CD4-positive, CD25-positive, alpha-beta regulatory T cell (primary cell): ENCODE measurements at places on chromosomes 3 and 15. TPM values are rescaled to one million over a fixed set of nuclear protein-coding genes. Genes with fewer than 3 reads are reported as not detected.
A peak's percentile ranks its signal among the peaks of the same experiment; 100 is the strongest.

GRCh38 chr3:121961283-121961682 is 60.8 kb downstream of the ILDR1 start:
- no peaks in the 10 kb centered on the region for H3K4me1 ChIP-seq
- no peak overlapping the region for H3K27ac ChIP-seq
- DNase-seq = no peak
- no peaks in the 10 kb centered on the region for H3K36me3 ChIP-seq
- no peaks in the 10 kb centered on the region for H3K27me3 ChIP-seq

GRCh38 chr3:143608966-143609365 is 239.3 kb downstream of the SLC9A9 start:
- no peak overlapping the region for H3K27ac ChIP-seq
- H3K4me1 ChIP-seq = no peaks in the 10 kb centered on the region
- no peaks in the 10 kb centered on the region for H3K27me3 ChIP-seq
- no peak for DNase-seq

The RPS17 gene
- 1,597 TPM for polyA plus RNA-seq

The FANCD2OS gene
- not detected for polyA plus RNA-seq

DNA sequence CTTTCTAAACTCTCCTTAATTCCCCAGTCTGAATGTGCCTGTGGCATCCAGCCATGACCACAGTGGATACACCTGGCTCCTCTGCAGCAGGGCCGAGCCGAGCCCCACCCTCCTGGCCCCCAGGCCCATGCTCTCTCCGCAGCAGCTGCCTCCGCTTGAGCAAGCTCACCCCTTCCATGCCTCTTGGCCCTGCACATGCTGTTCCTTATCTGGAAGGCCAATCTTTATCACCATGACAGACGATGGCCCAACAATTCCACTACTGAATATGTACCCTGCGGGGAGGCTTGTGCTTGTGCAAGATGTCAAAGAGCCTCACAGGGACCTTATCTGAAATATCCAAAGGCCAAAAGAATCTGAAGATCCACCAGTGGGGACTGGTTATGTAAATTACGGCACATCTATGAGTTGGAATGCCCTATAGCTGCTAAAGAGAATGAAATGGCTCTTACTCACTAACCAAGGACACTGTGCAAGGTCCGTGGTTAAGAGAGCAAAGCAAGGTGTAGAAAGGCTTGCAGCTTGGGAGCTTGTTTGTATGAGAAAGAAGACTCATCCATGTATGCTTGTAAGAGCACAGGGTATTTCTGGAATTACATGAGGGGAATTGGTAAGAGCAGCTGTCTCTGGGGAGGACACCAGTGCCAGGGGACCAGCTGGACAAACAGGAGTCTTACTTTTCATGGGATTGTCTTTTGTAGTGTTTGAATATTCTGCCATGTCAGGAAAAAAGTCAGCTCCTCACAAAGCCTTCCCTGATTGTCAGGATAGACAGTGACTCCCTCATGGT is 55.2 kb downstream of the WNT7A start:
- no peaks in the 10 kb centered on the region for H3K4me1 ChIP-seq
- H3K36me3 ChIP-seq = no peaks in the 10 kb centered on the region
- no peaks in the 10 kb centered on the region for H3K27me3 ChIP-seq
- no peak overlapping the region for H3K27ac ChIP-seq
- H3K4me3 ChIP-seq = no peak overlapping the region

DNA sequence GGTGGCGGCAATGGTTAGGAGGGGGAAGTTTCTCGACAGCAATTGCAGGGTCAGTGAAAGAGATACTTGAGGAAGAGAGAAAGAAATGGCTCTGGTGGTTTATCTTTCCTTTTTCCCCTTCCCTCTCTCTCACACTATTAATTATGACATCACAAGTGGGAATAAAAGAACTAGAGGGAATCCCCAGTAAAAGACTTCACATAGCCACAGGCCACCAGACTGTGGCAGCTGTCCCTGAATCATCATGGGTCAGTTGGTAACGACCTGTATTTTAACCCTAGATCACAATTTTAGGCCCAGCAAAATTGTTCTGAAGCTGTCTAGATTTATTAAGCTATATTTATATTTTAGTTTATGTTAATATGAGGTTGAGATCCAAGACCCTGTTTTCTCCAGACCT is 40.3 kb downstream of the MBNL1 start:
- peaks cover 76% of the 10 kb centered on the region for H3K4me1 ChIP-seq
- DNase-seq = no peak
- peaks cover 26% of the 10 kb centered on the region for H3K36me3 ChIP-seq
- H3K27me3 ChIP-seq = no peaks in the 10 kb centered on the region
- H3K4me3 ChIP-seq = peak overlapping the region; percentile 58
- H3K27ac ChIP-seq = peak overlapping the region; percentile 74

GRCh38 chr3:53256704-53257055 is 858 bp upstream of the TKT start:
- DNase-seq = no peak
- peaks cover 25% of the 10 kb centered on the region for H3K4me1 ChIP-seq
- no peaks in the 10 kb centered on the region for H3K36me3 ChIP-seq
- H3K27ac ChIP-seq = no peak overlapping the region
- no peak overlapping the region for H3K4me3 ChIP-seq

DNA sequence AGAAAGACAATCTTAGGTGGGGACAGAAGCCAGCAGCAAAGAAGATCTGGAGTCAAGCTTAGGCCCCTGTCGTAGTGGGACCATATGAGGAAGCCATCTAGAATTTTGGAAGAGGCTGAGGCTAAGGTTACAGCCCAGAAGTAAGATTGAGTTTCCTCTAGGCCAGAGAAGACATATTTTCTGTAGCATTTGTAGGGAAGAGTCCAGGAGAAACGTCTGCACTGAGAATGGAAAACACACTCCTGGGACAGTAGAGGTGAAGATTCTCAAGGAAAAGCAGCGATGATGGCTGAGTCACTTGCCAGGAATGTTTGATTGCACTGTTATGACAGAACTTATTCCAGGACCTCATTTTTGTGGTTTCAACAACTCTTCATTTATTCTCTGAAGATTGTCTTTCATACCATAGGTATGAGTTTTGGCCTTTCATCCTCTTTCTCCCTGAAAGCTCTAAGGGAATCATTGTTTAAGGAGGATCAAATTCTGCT is 107.2 kb downstream of the GTPBP8 start:
- H3K27ac ChIP-seq = no peak overlapping the region
- DNase-seq = no peak
- no peaks in the 10 kb centered on the region for H3K27me3 ChIP-seq
- H3K4me3 ChIP-seq = no peak overlapping the region
- no peaks in the 10 kb centered on the region for H3K36me3 ChIP-seq

DNA sequence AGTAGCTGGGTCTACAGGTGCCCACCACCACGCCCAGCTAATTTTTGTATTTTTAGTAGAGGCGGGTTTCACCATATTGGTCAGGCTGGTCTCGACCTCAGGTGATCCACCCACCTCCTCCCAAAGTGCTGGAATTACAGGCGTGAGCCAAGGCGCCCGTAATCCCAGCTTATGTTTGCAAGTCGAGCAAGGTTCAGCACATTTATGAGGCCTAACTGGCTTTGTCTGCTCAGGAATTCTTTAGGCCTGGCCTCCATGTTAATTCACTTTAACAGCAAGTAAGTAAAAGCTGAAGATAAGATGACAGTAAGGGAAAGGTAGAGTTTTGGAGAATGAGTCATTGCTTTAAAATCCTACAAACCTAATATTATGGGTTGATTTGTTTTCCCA is 24.6 kb downstream of the SIDT1 start:
- H3K36me3 ChIP-seq = no peaks in the 10 kb centered on the region
- H3K27ac ChIP-seq = no peak overlapping the region
- H3K27me3 ChIP-seq = no peaks in the 10 kb centered on the region
- no peak overlapping the region for H3K4me3 ChIP-seq

DNA sequence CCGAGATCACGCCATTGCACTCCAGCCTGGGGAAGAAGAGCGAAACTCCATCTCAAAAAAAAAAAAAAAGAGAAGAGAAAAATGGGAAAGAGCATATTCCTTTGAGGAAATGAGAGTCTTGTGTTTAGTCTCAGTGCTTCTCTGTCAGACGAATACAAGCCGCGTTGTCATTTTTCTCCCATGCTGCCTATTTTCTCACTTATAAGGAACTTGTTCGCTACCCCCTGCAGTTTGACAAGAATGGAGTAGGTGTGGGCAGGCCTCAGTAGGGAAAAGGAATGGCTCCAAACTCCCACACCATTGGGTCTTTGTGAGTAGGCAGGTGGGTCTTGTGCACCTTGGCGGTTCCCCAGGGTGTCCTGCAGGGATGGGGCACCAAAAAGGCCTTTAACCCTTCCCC is 6.5 kb downstream of the GPR160 start:
- no peak overlapping the region for H3K4me3 ChIP-seq
- DNase-seq = no peak
- peaks cover 4% of the 10 kb centered on the region for H3K4me1 ChIP-seq
- no peaks in the 10 kb centered on the region for H3K36me3 ChIP-seq

- H3K4me1 ChIP-seq = no peaks in the 10 kb centered on the region
Measured at GRCh38 chr15:35499723-35500122, 46.2 kb downstream of the DPH6 start.

GRCh38 chr3:161393310-161393709 is 22.0 kb upstream of the SPTSSB start:
- no peak overlapping the region for H3K27ac ChIP-seq
- H3K4me1 ChIP-seq = peaks cover 13% of the 10 kb centered on the region
- H3K36me3 ChIP-seq = no peaks in the 10 kb centered on the region
- DNase-seq = no peak

DNA sequence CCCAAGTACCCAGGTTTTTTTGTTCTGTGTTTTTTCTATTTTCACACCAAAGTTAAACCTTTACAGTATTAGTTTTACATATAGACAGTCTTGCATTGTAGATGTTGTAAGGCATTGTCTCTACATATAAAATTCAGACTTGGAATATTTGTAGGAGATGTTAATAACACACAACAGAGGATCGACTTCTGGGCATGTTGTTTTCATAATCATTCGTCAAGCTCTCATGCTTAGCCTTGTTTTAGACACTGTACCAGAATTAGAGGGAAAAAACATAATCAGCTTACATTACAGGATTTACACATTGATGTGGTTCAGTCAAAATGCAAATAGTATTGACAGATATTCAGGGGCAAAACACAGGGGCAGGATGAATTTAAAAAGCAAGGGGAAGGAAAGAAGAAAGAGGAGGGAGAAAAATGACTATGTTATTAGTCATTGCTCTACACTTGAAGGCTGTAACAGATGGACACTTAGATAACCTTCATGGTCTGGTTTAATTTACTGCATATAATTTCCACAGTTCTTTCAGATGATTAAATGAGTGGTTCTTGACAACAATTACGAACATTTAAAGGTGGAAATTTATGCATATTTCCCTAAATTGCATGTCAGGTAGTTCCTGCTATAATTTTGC is 7.5 kb downstream of the CMSS1 start:
- H3K4me3 ChIP-seq = no peak overlapping the region
- no peaks in the 10 kb centered on the region for H3K36me3 ChIP-seq
- H3K27ac ChIP-seq = no peak overlapping the region
- no peaks in the 10 kb centered on the region for H3K27me3 ChIP-seq
- H3K4me1 ChIP-seq = no peaks in the 10 kb centered on the region
- no peak for DNase-seq

The TIMP4 gene
- polyA plus RNA-seq = not detected

The RARRES1 gene
- not detected for polyA plus RNA-seq

DNA sequence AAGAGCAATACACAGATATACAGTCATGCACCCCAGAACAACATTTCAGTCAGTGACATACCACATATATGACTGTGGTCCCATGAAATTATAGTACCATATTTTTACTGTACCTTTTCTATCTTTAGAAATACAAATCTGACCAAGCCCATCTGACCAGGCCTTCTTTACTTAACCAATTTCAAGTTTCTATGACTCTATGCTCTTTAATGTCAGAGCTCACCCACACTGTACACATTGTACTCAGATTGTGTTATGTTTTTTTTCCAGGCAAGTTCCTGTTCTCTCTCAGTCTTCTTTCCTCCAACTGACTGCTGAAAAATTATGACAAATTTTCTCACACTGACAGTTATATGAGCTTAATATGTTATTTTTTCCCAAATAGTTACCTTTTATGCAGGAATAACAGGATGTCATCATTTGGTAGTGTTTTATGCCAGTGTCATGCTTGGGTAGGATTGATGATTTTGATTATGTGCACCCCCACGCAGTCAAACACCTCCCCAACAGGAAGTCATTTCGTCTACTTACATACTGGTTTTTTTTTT is 8.0 kb upstream of the CBLB start:
- peak overlapping the region; percentile 69 for H3K4me3 ChIP-seq
- H3K36me3 ChIP-seq = no peaks in the 10 kb centered on the region
- peaks cover 15% of the 10 kb centered on the region for H3K4me1 ChIP-seq
- no peaks in the 10 kb centered on the region for H3K27me3 ChIP-seq

- no peaks in the 10 kb centered on the region for H3K4me1 ChIP-seq
- no peaks in the 10 kb centered on the region for H3K27me3 ChIP-seq
- no peak for DNase-seq
- no peak overlapping the region for H3K27ac ChIP-seq
- no peaks in the 10 kb centered on the region for H3K36me3 ChIP-seq
Measured at GRCh38 chr15:50232791-50233190, 32.7 kb downstream of the HDC start.

DNA sequence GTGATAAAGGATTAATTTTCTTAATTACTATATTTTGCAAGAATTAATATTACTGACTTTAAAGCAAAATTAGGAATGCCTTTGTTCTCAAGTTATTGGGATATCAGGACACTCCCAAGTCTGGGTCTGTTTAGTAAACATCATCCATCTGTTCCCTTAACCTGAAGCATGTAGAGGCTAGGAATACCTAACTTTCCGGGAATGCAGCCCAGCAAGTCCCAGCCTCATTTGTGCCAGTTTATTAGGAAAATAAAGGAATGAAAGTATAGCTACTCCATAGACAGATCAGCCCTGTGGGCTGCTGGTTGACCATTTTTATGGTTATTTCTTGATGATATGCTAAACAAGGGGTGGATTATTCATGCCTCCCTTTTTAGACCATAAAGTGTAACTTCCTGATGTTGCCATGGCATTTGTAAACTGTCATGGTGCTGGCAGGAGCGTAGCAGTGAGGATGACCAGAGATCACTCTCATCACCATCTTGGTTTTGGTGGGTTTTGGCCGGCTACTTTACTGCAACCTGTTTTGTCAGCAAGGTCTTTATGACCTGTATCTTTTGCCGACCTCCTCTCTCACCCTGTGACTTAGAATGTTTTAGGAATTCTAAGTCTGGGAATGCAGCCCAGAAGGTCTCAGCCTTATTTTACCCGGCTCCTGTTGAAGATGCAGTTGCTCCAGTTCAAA is 540.2 kb downstream of the NAALADL2 start:
- no peaks in the 10 kb centered on the region for H3K27me3 ChIP-seq
- H3K4me1 ChIP-seq = no peaks in the 10 kb centered on the region
- no peak overlapping the region for H3K4me3 ChIP-seq
- DNase-seq = no peak
- H3K36me3 ChIP-seq = no peaks in the 10 kb centered on the region
- no peak overlapping the region for H3K27ac ChIP-seq

DNA sequence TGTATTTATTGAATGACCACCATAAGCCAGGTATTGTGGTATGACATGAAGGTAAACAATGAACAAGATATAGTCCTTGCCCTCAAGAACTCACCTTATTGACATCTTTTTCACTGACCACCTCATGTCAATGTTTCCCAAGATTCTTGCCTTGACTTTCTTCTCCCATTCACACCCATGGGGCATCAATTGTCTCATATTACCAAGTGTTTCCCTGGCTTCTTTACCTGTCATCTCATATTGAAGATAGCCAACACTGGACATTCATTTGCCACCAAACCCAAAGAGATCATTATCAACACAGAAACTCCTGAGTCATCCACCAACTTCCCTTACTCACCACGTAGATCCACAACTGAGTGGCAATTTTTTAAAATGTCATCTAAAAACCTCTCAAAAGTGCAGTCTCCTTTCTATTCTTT is 2.2 kb downstream of the EFHB start:
- H3K27me3 ChIP-seq = no peaks in the 10 kb centered on the region
- H3K4me1 ChIP-seq = no peaks in the 10 kb centered on the region
- no peak overlapping the region for H3K27ac ChIP-seq
- H3K4me3 ChIP-seq = no peak overlapping the region
- H3K36me3 ChIP-seq = no peaks in the 10 kb centered on the region

The SCAANT1 gene
- not detected for polyA plus RNA-seq

The FOXP1 gene
- polyA plus RNA-seq = 344 TPM

The SI gene
- not detected for polyA plus RNA-seq
